ENCODE measurements at places on chromosomes 5 and 9.

GRCh38 chr9:110578575-110579033 is 937 bp downstream of the SVEP1 start:
- H3K27me3 ChIP-seq, result no peaks in the 10 kb centered on the region
- peaks cover 3% of the 10 kb centered on the region for H3K4me1 ChIP-seq
- H3K36me3 ChIP-seq, result no peaks in the 10 kb centered on the region
- H3K27ac ChIP-seq, result peak overlapping the region; percentile 22
- H3K4me3 ChIP-seq, result peak overlapping the region; percentile 16
- DNase-seq, result no peak

GRCh38 chr5:61640179-61641021 is 308.3 kb downstream of the ZSWIM6 start:
- no peak overlapping the region for H3K4me3 ChIP-seq
- H3K27me3 ChIP-seq, result no peaks in the 10 kb centered on the region
- H3K27ac ChIP-seq, result no peak overlapping the region
- H3K36me3 ChIP-seq, result no peaks in the 10 kb centered on the region

DNA sequence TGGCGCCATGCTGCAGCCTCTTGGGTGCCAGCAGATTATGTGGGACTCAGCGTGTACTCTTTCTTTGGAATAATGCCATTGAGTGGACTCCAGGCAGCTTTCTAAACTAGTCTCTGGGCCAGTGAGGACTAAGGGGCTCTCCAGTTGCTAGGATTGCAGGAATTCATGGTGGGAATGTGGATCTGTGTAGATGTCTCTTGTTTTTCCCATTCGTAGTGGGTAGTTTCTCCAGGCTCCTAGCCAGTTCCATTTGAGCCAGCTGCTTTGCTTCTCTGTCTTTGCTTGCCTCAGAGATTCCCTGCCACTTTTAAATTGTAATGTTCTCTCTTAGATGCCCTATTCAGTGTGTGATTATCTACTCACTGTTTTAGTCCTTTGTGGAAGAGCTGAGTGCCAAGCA is 42.6 kb downstream of the SLF1 start:
- H3K4me3 ChIP-seq, result no peak overlapping the region
- peaks cover 74% of the 10 kb centered on the region for H3K36me3 ChIP-seq
- H3K27me3 ChIP-seq, result no peaks in the 10 kb centered on the region
- no peak for DNase-seq
- no peak overlapping the region for H3K27ac ChIP-seq

DNA sequence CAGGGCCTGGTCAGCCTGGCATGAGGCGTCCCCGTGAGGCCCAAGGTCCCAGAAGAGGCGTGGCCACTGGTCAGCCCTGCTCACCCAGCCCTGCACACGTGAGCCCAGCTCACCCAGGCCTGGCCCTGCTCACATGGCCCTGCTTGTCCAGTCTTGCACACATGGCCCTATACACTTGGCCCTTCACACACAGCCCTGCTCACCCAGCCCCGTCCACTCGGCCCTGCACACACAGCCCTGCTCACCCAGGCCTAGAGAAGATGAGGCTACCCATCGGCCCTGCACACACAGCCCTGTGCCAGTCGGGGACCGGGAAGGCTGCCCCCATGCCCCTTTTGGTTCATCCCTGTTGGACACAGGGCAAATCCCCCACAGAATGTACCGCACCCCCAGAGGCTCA is 28.4 kb downstream of the ZDHHC11B start:
- H3K27ac ChIP-seq, result peak overlapping the region; percentile 39
- H3K4me1 ChIP-seq, result peaks cover 39% of the 10 kb centered on the region
- H3K27me3 ChIP-seq, result no peaks in the 10 kb centered on the region
- H3K4me3 ChIP-seq, result no peak overlapping the region
- no peak for DNase-seq

DNA sequence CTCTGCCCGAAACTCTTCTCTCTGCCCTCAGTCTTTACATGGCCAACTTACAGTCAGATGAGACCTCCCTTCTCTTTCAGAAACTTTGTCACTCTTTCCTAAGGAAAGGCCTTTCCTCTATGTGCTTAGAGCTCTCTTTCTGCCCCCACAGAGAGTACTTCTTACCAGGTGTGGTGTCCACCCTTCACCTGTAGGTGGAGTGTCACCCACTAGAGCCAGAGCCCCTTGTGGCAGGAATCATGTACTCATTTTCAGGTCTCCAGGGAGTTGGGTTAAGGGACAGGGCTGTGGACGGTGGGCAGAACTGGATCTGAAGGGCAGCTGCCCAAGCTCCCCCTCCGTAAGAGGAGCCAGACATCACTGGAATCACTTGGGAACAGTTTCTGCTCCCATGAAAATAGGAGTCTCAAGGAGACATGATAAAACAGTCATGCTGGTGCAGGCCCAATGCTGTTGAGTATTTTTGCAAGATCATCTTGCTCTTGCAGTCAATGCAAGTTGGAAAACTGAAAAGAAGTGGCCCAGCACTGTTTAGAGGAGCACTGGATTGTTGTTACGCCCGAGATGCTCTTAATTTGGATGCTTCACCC is 436.7 kb downstream of the ZSWIM6 start:
- no peak overlapping the region for H3K4me3 ChIP-seq
- peaks cover 15% of the 10 kb centered on the region for H3K27me3 ChIP-seq
- no peak for DNase-seq
- H3K27ac ChIP-seq, result no peak overlapping the region
- no peaks in the 10 kb centered on the region for H3K36me3 ChIP-seq
- no peaks in the 10 kb centered on the region for H3K4me1 ChIP-seq

DNA sequence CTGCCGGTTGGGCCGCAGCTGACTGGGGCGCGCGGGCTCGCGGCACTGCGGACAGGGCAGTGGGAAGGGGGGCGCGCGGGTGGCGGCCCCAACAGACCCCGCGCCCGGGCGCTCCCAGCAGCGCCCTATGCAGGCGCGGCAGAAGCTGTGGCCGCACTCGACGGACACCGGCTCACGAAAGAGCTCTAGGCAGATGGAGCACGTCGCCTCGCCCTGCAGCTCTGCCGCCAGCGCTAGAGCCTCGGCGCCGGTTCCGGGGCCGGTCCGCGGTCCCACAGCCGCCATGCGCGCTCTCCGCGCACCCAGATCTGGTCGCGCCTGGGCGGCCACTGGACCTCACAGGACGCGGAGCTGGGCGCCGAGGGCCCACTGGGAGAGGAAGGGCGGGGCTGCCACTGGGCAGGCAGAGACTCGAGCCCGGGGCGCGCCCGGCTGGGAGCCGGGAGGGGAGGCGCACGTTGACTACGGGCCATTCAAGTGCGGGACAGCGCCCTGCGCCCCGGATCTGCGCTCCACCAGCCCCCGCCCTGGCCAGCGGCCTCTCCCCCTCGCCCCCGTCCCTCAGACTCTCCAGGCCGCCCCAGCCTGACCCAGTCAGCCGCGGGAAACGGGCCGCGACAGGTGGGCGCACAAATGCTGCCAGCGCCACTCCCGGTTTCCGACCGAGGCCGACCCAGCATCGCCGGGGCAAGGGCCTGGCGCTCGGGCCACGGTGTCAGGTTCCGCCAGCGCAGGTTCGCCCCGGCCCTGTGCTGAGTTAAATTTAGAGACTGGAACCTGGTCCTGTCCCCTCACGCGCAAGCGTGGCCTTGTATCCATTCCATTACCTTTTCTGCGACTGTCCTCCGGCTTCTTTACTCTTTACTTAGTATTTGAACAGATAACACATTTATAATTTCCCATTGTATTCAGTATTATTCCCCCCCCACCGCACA is at the start of gene TRIM7:
TSS of gene TRIM7 (minus strand) at position 371 of the 935 bp plus-strand sequence. CDS start at position 285, 86 bp downstream.
- no peaks in the 10 kb centered on the region for H3K36me3 ChIP-seq
- H3K27me3 ChIP-seq, result no peaks in the 10 kb centered on the region

GRCh38 chr9:81671880-81672280 is 17.5 kb downstream of the TLE1 start:
- peak overlapping the region; percentile 59 for H3K27ac ChIP-seq
- no peaks in the 10 kb centered on the region for H3K36me3 ChIP-seq
- no peaks in the 10 kb centered on the region for H3K27me3 ChIP-seq
- no peak for DNase-seq

GRCh38 chr5:90506221-90506620 is 23.2 kb downstream of the LYSMD3 start:
- H3K27me3 ChIP-seq, result no peaks in the 10 kb centered on the region
- H3K36me3 ChIP-seq, result no peaks in the 10 kb centered on the region
- no peaks in the 10 kb centered on the region for H3K4me1 ChIP-seq
- H3K27ac ChIP-seq, result no peak overlapping the region
- no peak overlapping the region for H3K4me3 ChIP-seq

DNA sequence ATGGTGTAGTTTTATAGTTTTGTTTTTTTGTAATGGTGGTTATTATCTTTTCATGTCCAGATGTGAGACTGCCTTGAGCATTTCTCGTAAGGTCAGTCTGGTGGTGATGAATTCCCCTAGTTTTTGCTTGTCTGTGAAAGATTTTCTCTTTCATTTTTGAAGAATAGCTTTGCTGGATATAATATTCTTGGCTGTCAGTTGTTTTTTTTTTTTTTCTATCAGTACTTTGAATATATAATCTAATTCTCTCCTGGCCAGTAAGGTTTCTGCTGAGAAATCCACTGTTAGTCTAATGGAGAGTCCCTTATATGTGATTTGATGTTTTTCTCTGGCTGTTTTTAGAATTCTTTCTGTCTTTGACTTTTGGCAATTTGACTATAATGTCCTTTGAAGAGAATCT is 106.9 kb downstream of the CARTPT start:
- H3K27me3 ChIP-seq, result no peaks in the 10 kb centered on the region
- H3K36me3 ChIP-seq, result no peaks in the 10 kb centered on the region
- H3K4me1 ChIP-seq, result no peaks in the 10 kb centered on the region

GRCh38 chr5:120365656-120366446 is 98.2 kb upstream of the PRR16 start:
- H3K4me3 ChIP-seq, result no peak overlapping the region
- H3K27me3 ChIP-seq, result no peaks in the 10 kb centered on the region
- H3K36me3 ChIP-seq, result no peaks in the 10 kb centered on the region
- no peak for DNase-seq

DNA sequence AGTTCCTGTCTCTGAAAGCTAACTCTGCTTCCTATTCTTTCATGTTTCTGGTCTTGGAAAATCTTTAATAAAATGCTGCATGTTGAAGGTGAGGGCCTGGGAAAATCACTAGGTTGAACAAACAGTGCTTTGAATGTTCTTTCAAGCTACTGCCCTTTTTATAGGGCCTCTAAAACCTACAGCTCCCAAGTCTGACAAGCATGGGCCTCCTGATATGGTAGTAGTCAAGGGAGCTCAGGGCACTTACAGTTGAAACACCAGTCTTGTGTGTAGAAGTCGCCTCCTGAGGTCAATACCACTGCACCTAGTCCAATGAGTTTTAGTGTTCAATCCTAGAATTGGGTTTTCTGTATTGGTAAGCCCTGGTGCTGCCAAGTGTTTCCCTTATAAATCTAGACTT is 20.5 kb downstream of the VLDLR start:
- no peak overlapping the region for H3K27ac ChIP-seq
- H3K27me3 ChIP-seq, result no peaks in the 10 kb centered on the region
- DNase-seq, result no peak
- no peak overlapping the region for H3K4me3 ChIP-seq
- H3K4me1 ChIP-seq, result peaks cover 1% of the 10 kb centered on the region

- H3K27me3 ChIP-seq, result no peaks in the 10 kb centered on the region
- no peaks in the 10 kb centered on the region for H3K4me1 ChIP-seq
- H3K36me3 ChIP-seq, result no peaks in the 10 kb centered on the region
Measured at GRCh38 chr9:22986556-22986955, 539.9 kb downstream of the DMRTA1 start.

- no peaks in the 10 kb centered on the region for H3K27me3 ChIP-seq
- H3K36me3 ChIP-seq, result peaks cover 6% of the 10 kb centered on the region
- no peak overlapping the region for H3K27ac ChIP-seq
- no peaks in the 10 kb centered on the region for H3K4me1 ChIP-seq
- no peak overlapping the region for H3K4me3 ChIP-seq
- DNase-seq, result no peak
Measured at GRCh38 chr5:57243286-57244137, 69.7 kb downstream of the GPBP1 start.

DNA sequence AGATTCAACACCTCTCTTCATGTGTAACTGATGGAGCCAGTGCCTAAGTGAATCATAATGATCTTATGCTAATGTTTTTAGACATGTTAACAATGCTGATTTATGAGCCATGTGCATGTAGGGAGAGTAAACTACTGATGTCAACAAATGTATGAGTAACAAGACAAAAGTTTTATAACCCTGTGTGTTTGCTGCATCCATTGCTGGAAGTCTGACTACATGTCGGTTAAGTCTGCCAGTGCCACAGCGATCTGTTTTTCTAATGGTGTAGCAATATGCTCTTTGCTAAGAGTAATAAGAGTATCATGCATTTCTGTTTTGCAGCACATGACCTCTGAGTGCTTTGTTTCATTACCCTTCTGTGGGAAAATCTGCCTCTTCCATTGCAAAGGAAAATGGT is 26.4 kb upstream of the TMOD1 start:
- no peak overlapping the region for H3K27ac ChIP-seq
- peaks cover 56% of the 10 kb centered on the region for H3K36me3 ChIP-seq
- H3K27me3 ChIP-seq, result no peaks in the 10 kb centered on the region
- DNase-seq, result no peak
- H3K4me1 ChIP-seq, result peaks cover 4% of the 10 kb centered on the region
- no peak overlapping the region for H3K4me3 ChIP-seq

- H3K4me3 ChIP-seq, result no peak overlapping the region
- DNase-seq, result no peak
- H3K27ac ChIP-seq, result no peak overlapping the region
- no peaks in the 10 kb centered on the region for H3K36me3 ChIP-seq
- no peaks in the 10 kb centered on the region for H3K27me3 ChIP-seq
Measured at GRCh38 chr9:75186767-75187380, 98.6 kb downstream of the OSTF1 start.

GRCh38 chr9:682633-683508 is 158.6 kb upstream of the DMRT1 start:
- peak overlapping the region; percentile 88 for H3K27ac ChIP-seq
- no peak for DNase-seq
- no peaks in the 10 kb centered on the region for H3K36me3 ChIP-seq
- H3K27me3 ChIP-seq, result no peaks in the 10 kb centered on the region

- no peak within 1 kb of the TSS for H3K4me3 ChIP-seq
- no peaks in the 10 kb centered on the region for H3K4me1 ChIP-seq
- H3K36me3 ChIP-seq, result no peaks in the 10 kb centered on the region
- no peak for DNase-seq
- no peaks in the 10 kb centered on the region for H3K27me3 ChIP-seq
Measured at GRCh38 chr5:152405145-152405544, at the start of gene NMUR2. Gene NMUR2 (minus strand): TSS chr5:152405279. CDS start chr5:152405113, 166 bp downstream.

GRCh38 chr9:93319992-93320500 is 131.4 kb upstream of the FAM120A start:
- no peak for DNase-seq
- no peaks in the 10 kb centered on the region for H3K4me1 ChIP-seq
- no peaks in the 10 kb centered on the region for H3K27me3 ChIP-seq
- H3K27ac ChIP-seq, result no peak overlapping the region

DNA sequence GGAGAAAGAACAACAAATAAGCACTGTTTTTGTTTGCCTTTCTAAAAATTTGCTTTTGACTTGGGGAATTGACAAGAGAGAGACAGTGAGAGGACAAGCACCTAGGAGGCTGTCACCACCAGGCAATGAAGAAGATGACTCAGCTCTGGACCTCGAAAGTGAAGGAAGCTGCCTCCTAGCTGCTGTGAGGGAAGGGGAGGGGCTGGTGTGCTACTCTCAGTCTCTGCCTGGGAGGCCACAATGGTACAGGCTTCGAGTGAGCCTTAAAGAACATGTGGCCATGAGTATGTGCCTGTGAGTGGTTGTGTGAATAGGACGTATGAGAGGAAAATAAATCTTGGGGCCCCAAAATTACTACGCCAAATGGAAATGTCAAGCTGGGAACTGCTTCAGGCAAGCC is 7.1 kb upstream of the PLK2 start:
- no peaks in the 10 kb centered on the region for H3K36me3 ChIP-seq
- no peak for DNase-seq
- H3K4me3 ChIP-seq, result no peak overlapping the region
- no peak overlapping the region for H3K27ac ChIP-seq
